Left renal cortex interstitium (tissue), 4 donors: ENCODE measurements at places on chromosomes 6 and 20. TPM values are rescaled to one million over a fixed set of nuclear protein-coding genes. Genes with fewer than 3 reads are reported as not detected.

DNA sequence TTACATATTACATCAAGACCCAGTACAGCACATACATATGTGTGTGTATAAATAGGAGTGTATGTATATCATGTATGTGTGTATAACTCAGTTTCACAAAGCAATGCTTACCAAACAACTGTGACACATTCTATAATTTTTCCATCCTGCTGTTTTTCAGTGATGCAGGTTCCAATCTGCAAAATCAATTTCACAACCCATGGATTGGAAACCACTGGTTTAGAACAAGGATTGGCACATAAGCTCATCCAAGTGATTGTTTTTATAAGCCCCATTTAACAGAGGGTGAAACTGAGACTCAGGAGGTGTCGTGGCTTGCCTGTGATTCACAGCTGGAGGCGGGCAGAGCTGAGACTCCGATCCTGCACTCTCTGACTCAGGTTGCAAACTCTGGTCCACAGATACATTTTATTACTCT lies 158.2 kb downstream of the ZMYND8 start:
- no peak for DNase-seq

GRCh38 chr20:20022498-20022897 lies 5.3 kb downstream of the NAA20 start:
- no peak for DNase-seq

GRCh38 chr6:41209547-41210320 lies 8.8 kb upstream of the TREML2 start:
- DNase-seq: no peak

The C6orf58 gene
- 0.84 TPM for polyA plus RNA-seq

GRCh38 chr20:50292591-50293283 lies 102.1 kb downstream of the CEBPB start:
- DNase-seq: peak; percentile 77

DNA sequence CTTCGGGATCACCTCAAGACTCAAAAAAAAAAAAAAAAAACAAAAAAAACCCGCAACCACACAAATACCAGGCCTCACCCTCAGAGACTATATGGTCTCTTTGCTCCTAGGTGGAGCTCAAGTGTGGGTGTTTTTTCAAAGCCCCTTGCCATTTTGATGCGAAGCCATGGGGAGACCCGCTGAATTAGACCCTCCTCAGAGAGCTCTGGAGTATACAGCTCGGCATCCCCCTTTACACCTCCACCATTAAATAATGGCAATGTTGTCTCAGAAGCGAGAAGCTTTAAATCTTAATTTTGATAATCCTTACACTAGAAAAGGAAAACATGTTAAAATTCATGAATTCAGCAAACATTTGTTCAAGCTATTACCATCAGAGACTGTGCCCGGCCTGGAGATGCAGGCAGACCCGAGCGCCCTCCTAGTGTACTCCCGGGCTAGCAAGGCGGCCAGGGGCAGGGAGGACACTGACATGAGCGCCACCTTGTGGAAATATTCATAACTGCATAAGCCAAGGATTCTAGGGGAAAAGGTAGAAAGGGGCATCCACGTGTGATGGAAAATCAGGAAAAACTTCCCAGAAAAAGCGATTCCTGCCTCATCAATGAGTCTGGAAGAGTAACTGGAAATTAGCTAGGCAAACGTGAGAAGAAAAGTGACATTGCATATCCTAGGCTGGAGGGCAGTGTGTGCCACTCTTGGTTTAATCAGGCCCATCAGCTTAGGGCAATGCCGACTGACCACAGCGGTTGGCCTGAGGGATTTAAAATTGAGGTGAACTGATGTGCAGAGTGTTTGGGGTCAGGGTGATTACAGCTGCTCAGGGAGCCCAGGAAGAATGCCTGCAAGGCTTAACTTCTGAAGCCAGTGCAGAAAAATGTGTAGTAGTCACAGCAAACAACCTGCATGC lies 72.5 kb downstream of the B3GAT2 start:
- peak; percentile 49 for DNase-seq

DNA sequence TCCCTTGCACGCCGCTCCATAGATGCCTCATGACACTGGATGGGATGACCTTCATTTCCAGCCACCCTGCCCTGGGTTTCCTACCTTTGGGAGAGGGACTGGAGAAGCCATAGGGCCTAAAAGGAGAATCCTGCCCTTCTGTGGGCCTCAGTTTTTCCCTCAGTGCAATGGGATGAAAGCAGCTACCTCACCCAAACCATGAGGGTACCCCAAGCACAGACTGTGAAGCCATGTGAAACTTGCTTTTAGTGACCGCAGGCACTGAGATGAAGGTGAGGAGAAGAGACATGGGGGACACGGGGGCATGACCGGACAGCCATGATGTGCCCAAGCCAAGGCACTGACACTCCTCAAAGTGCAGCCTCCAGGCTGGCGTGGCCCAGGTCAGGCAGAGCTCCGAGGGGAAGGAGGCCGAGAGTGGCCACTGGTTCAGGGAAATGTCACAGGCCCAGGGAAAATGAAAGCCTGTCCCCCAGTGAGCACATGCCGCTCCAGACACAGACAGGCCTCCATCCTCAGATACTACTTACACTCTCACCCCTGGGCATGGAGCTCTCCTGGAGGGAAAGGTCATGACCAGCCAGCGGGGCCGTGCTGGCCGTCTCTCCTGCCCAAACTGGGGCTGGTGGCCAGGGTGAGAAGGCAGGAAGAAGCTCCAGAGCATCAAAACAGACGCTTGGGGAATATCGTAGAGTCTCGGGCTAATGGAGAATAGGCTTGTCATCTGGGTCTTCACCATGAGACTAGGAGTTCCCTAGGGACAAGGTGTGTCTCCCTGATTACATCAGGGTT lies 116.2 kb downstream of the GRM4 start:
- DNase-seq: no peak

- no peak for DNase-seq
These were observed 97.5 kb downstream of the FAM120B start for GRCh38 chr6:170404036-170404435.

- DNase-seq: no peak
These were observed 60.5 kb upstream of the ANKEF1 start for GRCh38 chr20:9974324-9974723.

The SIRPB1 gene
- polyA plus RNA-seq: 0.29 TPM

DNA sequence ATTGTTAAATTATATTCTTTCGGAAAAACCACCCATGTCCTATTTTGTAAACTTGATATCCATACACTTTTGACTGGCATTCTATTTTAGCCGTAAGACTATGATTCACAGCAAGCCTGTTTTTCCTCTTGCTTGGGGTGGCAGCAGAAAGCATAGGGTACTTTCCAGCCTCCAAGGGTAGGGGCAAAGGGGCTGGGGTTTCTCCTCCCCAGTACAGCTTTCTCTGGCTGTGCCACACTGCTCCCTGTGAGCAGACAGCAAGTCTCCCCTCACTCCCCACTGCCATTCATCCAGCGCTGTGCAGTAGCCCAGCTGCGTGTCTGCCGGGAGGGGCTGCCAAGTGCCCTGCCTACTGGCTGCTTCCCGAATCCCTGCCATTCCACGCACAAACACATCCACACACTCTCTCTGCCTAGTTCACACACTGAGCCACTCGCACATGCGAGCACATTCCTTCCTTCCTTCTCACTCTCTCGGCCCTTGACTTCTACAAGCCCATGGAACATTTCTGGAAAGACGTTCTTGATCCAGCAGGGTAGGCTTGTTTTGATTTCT lies 2.1 kb upstream of the ESR1 start:
- DNase-seq: no peak

DNA sequence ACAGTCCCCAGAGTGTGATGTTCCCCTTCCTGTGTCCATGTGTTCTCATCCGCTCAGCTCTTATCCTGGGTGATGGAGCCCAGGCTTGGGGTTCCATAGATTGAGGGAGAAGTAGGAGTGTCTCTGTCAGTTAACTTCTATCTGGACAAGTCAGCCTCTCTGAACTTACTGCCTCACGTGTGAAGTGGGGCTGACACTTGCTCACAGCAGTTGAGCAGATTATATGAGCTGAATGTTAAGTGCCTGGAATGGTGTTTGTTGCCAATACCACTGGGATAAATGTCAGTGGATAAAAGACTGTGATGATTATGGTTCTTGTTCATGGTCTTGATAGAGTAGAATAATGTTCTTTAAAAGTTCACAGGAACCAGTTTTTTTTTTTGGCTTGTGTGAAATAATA lies 17.1 kb upstream of the EFCAB8 start:
- DNase-seq: no peak

The DYNLT2 gene
- 10.9 TPM for polyA plus RNA-seq

DNA sequence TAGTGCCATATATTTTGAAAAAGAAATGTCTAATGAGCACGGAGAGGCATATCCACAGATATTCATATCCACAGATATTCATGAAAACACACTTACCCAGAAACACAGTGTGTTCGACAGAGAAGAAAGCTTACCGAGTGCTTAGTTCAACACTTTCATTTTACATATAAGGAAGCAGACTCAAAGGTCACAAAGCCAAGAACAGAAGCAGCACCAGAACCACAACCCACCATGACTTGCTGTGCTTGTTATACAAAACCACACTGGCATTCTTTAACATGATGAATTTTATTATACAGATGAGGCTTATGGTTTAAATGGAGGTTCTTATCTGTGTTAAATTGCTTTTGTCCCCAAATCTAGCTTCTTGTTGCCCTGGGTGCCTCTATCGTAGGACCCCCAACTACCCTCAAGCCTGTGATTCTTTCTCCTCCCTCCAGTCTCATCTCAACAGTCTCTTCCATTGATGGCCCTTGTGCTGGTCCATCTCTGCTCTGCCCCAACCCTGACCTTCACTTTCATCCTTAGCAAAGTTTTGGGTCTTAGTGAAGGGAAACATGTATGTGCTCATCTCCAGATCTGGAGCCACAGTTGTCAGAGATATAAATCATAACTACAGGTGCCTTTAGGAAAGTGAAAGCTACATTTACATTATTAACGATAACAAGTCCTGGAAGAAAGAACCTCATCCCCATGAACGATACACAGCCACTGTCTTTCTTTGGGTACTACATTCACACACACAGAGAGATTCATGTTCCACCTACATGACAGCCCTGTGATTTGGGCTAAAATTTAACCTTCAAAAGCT lies 40.0 kb downstream of the SF3B5 start:
- no peak for DNase-seq

GRCh38 chr20:4038047-4038459 lies 22.7 kb upstream of the RNF24 start:
- no peak for DNase-seq

DNA sequence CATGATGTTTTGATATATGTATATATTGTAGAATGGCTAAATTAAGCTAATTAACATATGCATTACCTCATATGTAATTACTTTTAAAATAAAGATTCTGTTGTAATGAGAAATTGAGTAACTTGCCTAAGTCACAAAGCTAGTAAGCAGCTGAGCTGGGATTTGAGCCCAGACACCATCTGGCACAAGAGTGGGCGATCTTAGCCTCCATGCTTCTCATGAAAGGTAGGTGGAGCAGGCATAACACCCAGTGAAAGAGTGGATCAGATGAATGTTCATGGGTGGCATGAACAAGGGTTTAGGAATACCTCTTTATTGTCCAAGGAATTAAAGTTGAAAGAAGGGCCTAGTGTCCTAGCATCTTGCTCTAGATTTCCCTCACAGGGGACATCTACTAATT lies 365.4 kb downstream of the TFAP2B start:
- DNase-seq: no peak

The ZKSCAN4 gene
- 12.6 TPM for polyA plus RNA-seq

GRCh38 chr20:51305316-51306052 lies 237.0 kb downstream of the NFATC2 start:
- DNase-seq: no peak

DNA sequence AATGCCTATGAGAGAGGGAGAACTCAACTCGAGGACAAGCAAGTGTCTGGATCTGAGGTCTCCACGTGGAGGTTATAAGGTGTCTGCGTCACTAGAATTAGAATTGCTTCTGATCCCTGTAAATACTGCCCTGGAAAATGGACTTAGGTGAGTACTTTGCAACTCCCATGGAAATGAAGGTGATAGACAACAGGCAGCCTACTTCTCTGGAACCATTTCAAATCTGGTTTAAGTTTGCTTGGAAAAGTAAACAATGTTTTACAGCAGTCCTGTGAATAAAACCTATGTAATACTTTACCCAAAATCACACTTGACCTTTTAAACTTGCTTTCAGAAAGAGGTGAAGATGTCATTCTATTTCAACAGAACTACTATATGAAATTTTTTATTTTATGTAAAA lies 70.1 kb upstream of the TENT5A start:
- DNase-seq: no peak

The GINS1 gene
- polyA plus RNA-seq: 20.0 TPM

The TAF4 gene
- polyA plus RNA-seq: 19.6 TPM

DNA sequence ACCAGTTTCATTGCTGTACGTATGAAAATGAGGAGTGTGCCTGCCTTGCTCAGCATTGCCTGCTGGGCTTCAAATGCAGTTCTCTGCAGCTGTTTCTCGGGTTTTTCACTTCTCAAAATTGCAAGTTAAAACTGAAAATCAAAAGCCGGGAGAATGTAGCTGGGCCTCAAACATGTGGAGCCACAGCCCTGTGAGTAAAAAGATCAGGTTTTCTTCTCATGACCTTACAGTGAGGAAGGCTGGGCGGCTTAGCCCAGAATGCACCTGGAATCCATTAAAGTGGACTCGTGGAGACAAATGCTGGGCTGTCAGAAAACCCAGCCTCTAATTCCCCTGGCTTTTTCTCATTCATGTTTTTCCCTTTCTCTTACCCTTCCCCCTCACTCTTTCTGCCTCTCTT lies 34.4 kb downstream of the DSE start:
- no peak for DNase-seq

- DNase-seq: no peak
These were observed 5.9 kb downstream of the WRNIP1 start for GRCh38 chr6:2771079-2771478.

DNA sequence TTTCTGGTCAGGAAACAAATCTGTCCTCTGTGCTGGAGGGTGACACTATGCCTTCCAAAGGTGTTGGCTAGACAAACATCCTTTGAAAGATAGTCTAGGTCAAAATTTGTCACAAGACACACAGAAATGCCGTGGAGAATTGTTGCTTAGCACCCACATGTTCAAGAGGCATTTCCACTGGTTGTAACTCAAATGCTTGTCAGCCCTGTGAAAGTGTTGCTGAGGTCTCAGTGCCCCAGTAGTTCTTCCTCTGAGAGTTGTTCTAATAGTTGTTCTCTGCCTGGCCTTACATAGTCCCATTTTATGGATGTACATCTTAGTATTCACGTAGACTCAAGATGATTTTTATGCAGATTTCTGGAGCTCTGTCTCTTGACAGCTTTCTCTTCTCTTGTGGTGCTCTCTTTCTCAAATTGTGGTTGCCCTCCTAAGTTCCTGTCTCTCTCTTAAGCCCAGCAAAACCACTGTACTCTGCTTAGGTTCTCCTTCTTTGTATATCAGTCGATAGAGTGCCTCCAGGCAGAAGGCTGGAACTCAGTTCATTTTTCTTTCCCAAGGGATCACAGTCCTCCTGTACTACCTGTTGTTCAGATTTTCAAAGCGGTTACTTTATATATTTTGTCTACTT lies 39.5 kb upstream of the REV3L start:
- no peak for DNase-seq

The PRL gene
- not detected for polyA plus RNA-seq

- DNase-seq: no peak
These were observed 634 bp downstream of the HSF2 start for GRCh38 chr6:122400121-122400450.

GRCh38 chr6:148423133-148423532 lies 80.5 kb downstream of the SASH1 start:
- DNase-seq: no peak

The SLCO4A1 gene
- polyA plus RNA-seq: 2.9 TPM
